Stimulated activated CD8-positive, alpha-beta memory T cell treated with anti-CD3 and anti-CD28 coated beads, Interleukin-15, amount 100 ng/mL, for 24 hours (primary cell): ENCODE measurements at places on chromosomes 7 and 10.

DNA sequence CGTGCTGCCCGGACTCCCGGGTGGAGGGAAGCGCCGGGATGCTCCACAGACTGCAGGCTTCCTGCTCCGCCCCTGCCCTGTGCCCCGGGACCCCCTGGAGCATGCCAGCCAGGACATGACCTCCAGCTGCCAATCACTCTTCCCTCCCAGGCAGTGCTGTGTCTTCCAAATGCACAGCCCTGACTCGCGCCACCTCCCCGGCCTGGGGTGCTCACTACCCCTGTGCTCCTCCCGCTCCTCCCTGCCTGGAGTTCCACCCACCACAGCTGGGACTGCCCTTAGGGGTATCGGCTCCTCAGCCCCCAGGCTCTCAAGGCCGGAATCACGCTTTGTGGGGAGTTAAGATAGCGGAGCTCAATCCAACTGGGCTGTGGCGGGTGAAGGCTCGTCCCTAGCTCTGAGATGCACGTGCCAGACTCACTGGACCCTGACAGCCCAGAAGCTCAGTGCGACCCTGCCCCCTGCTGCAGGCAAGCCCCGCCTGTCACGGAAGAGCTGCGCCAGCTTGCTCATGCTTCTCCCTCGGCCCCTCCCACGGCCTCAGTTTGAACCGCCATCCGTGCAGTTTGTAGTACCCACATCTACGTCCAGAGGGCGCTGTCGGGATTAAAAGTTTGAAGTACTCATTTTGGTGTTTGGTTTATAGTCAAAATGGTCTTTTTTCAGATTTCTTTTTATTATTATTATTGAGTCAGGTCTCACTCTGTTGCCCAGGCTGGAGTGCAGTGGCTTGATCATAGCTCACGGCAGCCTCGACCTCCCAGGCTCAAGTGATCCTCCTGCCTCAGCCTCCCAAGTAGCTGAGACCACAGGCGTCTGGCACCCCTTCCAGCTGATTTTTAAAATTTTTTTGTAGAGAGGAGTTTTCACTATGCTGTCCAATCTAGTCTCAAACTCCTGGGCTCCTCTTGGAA, 142.5 kb upstream of the TCERG1L start:
- peak; percentile 65 for DNase-seq

GRCh38 chr10:121615435-121615793, 17.2 kb upstream of the FGFR2 start:
- DNase-seq = no peak

- DNase-seq = no peak
Measured at GRCh38 chr7:136030867-136031318, 53.7 kb upstream of the MTPN start.

DNA sequence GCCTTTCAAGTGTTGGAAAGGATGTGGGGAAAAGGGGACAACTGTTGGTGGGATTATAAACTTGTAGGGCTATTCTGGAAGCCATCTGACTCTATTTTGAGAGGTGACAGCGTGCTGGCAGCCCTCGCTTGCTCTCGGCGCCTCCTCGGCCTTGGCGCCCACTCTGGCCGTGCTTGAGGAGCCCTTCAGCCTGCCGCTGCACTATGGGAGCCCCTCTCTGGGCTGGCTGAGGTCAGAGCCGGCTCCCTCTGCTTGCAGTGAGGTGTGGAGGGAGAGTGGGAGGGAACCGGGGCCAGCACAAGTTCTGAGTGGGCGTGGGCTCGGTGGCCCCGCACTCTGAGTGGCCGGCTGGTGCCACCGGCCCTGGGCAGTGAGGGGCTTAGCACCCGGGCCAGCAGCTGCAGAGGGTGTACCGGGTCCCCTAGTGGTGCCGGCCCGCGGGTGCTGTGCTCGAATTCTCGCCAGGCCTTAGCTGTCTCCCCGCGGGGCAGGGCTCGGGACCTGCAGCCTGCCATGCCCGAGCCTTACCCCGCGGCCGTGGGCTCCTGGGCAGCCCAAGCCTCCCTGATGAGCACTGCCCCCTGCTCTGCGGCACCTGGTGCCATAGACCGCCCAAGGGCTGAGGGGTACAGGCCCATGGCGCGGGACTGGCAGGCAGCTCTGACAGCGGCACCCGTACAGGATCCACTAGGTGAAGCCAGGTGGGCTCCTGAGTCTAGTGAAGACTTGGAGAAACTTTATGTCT, 33.6 kb downstream of the PLAU start:
- DNase-seq = no peak

GRCh38 chr10:78547397-78547796, 513.7 kb downstream of the RPS24 start:
- no peak for DNase-seq

DNA sequence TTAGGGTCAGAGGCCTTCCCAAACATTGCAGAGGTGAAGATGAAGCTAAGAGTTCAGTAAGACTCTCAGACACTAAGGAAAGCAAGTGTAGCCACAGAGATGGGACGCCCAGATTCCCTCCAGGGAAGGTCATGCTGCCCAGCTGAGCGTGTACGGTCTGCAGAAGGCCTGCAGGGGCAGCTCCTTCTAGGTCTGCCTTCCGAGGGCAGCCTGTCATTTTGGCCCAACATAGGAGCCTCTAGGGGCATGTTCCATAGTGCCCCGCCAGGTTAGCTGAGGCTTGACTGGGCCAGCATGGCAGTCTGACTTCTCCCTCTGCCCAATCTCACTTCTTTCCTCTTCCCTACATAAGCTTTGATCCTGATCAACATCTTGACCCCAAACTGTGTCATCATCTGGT, 130.7 kb downstream of the PIP4K2A start:
- no peak for DNase-seq

GRCh38 chr7:116985575-116985974, 32.3 kb downstream of the ST7 start:
- DNase-seq = no peak

DNA sequence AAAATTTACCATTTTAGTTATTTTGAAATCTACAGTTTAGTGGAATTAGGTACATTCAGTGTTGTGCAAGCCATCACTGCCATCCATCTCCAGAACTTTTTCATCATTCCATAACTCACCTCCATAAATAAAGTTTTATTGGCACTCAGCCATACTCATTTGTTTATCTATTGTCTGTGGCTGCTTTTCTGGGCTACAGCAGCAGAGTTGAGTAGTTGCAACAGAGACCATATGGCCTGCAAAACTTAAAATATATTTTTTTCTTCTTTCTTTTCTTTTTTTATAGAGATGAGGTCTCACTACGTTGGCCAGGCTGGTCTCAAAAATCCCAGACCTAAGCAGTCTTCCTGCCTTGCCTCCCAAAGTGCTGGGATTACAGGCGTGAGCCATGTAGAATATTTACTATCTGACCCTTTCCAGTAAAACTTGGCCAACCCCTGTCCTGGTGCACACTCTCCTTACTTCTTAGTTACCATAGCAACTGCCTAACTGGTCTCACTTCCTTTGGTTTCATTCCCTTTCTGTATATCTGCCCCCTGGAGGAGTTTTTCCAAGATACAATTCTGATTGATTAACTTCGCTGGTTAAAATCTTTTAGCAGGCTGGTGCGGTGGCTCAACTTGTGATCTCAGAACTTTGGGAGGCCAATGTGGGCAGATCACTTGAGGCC, 133.2 kb downstream of the CUX1 start:
- DNase-seq = no peak

GRCh38 chr7:30789334-30789711, 18.1 kb downstream of the MINDY4 start:
- no peak for DNase-seq

DNA sequence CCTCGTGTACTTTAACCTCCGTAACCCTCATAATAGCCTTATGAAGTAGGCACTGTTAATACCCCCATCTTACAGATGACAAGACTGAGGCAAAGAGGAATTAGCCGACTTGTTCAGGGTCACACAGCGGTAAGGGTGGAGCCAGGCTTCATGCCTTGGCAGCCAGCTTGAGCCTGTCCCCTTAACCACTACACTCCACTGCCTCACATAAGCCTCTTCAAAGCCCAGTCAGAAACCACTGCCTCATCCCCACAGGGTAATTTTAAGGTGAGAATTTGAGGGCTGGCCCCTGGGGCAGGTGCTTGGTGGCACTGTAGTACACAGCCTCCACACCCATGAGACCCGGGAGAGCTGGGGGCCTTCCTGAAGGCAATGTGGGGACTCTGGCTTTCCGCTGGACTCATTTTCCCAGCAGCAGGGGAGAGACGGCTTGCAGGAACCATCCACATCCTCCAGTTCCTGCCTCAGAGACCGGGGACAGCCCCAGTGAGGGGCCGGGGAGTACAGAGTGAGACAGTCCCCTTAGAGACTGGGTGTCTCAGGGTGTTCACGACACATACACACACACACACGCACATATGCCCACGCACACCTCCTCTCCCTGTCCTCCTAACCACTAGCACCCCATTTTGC, 7.6 kb upstream of the C10orf105 start:
- no peak for DNase-seq

DNA sequence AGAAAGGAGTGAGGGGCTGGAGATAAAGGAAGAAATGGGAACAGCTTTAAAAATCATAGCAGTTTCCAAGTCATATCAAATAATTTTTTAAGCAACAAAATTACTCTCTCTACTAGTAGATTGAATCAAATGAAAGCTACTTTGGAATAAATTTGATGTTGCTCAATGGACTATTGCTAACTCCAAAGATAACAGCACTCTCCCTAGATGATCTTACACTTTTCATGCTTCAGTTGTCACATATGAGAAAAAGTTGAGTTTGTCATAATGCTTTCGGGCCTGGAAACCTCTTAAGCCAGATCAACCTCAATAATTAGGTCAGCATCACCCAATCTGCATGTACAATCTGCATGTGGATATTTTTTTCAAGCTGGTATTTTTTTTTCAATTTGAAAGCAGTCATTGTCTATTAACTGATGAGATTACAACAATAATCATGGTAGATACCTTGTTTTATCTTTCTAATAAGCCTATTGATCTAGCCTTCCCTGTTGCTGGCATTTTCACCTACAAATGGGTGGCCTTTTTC, 31.3 kb downstream of the LIPJ start:
- no peak for DNase-seq
